DMS53 (cell line): ENCODE measurements at places on chromosomes 5 and 9.

GRCh38 chr9:952546-952945 is 23.9 kb upstream of the DMRT3 start:
- no peak for DNase-seq

DNA sequence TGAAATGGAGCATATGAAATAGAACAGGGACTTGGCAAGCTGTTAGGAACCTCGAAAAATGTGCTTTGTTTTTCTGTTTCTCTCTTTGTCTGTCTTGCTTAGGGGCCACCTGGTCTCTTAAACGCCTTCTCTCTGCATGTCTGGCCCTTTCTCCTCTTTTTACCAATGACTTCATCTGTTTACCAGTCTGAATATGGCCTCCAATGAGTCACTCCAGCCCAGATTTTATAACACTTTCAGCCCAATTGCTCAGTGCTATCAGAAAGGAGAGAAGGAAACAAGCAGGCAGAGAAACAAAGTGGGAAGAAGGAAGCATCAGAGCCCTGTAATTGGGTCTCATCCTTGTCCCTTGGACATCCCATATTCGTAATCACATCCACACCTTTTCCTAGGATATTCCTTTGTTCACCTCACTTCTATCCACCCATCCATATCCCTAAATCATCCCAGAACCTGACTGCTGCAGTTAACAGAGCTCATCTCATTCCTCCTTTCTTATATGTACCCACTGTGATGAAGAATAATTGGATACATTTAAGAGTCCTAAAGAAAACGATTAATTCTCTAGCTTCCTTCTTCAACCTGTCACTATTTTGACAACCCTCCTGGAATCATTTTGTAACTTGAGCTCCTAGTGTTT is 151.8 kb upstream of the GPR151 start:
- peak; percentile 94 for DNase-seq

DNA sequence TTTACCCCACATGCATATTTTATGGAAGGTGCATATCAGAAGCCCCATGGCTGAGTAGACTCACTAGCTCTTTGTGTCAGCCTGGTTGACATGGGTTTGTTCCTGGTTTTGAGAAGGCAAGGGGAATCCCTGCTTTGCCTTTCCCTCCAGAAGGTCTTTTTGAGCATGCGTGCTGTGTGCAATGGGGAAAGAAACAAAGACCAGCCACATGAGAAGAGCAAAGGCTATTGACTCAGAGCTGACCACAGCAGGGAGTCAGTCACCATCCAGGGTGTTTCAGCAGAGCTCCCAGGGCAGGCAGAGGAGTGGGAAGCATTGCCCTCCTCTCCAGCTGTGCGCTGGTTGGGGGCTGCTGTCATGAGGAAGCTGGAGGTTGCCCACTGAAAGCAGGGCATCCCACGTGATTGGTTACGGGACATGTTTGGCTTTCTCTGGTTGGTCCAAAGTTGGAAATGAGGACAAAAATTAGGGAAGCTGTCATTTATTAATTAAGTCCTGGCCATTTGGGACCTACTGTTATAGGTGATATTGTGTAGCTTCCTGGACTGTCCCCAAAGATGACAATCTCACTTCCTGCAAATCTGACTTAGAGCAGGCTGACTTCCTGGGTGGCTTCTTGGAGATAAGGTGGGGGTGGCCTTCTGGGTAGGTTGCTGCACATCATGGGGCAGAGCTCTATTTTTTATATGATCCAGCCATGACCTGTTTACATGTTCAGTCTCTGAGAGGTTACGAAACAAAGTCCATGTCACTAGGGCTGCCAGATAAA is 48.9 kb upstream of the TDRD7 start:
- no peak for DNase-seq

GRCh38 chr5:115414406-115415142 is 118.1 kb upstream of the CCDC112 start:
- peak; percentile 21 for DNase-seq

DNA sequence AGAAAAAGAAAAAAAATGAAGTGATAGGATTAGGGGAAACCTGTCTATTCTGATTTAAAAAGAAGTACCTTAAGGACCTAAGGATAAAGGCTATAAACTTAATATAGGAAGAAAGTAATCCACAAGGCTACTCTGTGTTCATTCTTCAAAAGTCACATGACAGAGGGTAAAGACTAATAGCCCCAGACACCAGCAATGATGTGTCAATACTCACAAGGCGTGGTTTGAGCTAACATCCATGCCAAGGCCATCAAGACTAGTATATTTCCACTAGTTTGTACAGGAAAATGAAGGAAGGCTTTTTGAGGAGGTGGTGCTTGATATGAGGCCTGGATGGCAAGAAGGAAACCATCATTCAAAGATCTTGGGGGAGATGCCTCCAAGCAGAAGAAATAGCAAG is 49.7 kb upstream of the TEX48 start:
- DNase-seq, result no peak

- no peak for DNase-seq
Measured at GRCh38 chr9:104586496-104587180, 12.6 kb downstream of the OR13C5 start.

GRCh38 chr5:10307206-10308148 is at the start of gene CMBL:
CMBL (minus strand) TSS chr5:10307902; CDS start chr5:10290762, 17,140 bp downstream.
- DNase-seq, result peak; percentile 89

GRCh38 chr5:3218916-3219650 is 376.5 kb upstream of the IRX1 start:
- DNase-seq, result no peak

GRCh38 chr9:12997009-12997408 is 222.2 kb downstream of the LURAP1L start:
- no peak for DNase-seq

DNA sequence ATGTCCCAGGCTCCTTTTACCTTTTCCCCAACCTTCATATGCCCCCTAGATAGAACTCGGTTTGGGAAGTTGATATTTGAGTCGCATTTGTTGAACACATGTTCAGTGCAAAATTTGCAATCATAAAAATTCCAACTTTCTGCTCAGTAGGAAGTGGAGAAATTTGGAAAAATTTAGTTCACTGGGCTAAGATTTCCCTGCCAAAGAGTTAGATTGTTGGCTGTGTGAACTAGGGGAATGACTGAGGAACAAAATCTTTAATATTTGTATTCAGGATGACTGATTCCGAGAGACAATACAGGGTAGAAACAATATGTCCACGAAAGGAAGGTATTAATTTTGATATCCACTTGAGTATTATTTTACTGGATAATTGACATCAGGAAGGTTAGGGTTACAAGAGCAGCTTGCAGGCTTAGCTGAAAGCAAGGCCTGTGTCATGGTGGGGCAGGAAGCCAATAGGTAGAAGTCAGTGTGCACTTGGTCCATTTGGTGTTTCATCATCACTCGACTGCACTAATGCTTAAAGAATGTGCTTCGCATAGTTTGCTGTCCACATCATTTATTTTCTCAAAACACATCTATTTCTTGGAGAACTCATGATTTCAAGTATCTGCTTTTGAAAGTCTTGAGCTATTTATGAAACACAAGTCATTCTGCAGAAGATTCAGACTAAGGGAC is 59.4 kb upstream of the GNA14 start:
- DNase-seq, result no peak

DNA sequence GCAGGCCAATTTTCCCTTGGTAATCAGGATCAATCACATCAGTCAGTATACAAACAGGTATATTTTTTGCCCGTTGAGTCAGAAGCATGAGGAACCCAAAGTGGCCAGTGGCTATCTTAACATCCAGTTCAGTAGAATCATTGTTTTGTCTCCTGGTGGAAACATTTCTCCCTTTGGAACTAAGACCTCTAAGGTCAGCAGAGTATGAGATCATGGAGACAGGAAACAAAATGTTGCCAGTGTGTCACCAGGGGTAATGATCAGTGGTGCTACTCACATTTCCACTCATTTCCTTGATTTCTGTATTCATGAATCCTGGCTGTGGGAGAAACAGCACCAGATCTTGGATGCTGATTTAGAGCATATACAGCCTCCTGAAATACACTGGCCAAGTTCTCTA is 553.0 kb downstream of the CSNK1G3 start:
- DNase-seq, result peak; percentile 13

- DNase-seq, result peak; percentile 32
Measured at GRCh38 chr9:127809002-127809539, 6.4 kb downstream of the FPGS start.

DNA sequence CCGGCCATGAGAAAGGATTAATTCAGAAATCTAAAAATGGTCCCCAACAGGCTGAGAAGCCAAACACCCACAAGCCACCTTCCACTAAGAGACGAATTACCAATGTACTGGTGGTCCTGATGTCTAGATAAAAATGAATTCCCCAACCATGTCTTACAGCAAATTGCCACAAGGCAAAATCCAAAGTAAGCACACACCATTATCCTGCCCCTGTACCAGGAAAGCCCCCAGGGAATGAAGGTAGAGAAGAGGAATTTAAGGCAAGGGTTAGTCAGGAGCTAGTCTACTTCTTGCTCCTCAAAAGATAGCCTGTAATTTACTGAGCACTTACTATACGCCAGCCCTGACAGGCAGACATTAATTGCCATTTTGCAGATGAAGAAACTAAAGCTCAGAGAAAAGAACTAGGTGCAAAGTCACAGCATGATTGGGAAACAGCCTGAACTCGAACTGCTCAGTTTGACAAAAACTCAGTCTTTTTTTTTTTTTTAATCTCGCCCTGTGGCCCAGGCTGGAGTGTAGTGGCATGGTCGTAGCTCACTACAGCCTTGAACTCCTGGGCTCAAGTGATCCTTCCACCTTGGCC is 64.3 kb downstream of the RAPGEF1 start:
- no peak for DNase-seq

DNA sequence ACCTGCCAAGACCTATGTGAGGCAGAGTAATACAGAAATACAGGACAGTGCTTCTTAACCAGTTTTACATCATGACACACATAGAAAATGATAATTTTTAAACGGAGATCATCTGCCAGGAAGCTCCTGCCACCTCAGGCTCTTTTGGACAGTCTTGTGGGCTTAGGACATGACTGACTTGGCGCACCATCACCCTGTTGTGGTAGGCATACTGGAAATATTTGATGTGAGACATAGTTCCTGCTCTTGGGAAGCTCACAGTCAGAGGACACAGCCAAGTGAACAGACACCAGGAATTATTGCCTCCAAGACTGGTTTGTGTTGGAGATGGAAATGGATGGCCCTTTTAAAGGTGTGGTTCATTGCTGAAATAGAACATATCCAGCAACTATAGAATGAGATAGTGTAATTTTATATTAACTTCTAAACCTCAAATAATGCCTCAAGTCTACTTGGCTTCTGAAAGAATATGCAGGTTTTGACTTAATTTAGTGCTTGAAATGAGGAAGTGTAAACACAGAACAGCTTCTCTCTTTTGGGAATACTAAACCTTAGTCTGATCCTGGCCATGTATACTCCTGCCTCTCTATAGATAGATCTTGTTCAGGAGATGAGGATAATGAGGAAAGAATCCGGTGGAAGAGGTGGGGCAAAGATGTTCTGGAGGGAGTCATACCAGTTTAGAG is 19.7 kb downstream of the CPEB4 start:
- DNase-seq, result no peak

DNA sequence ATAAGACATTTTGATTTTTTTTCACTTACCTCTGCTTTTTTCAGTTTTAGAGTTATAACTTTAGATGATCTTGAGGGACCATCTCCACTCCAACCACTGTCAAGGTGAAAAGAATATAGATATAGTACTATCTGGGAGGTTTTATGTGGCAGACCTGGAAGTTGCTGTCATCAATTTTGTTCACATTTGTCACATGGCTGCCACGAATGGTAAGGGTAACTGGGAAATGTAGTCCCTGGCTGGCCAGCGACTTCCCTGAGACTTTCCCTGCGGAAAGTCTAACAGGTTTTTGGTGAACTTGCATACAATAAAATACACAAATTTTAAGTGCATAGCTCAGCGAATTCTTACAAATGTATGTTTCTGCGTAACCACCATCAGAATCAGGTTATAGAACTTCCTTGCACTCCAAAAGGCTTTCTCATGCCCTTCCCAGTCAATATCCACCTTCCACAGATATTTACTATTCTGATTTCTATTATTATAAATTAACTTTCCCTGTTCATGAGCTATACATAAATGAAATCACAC is 121.5 kb downstream of the MAT2B start:
- no peak for DNase-seq

GRCh38 chr5:155189476-155189875 is 175.9 kb downstream of the KIF4B start:
- DNase-seq, result no peak

DNA sequence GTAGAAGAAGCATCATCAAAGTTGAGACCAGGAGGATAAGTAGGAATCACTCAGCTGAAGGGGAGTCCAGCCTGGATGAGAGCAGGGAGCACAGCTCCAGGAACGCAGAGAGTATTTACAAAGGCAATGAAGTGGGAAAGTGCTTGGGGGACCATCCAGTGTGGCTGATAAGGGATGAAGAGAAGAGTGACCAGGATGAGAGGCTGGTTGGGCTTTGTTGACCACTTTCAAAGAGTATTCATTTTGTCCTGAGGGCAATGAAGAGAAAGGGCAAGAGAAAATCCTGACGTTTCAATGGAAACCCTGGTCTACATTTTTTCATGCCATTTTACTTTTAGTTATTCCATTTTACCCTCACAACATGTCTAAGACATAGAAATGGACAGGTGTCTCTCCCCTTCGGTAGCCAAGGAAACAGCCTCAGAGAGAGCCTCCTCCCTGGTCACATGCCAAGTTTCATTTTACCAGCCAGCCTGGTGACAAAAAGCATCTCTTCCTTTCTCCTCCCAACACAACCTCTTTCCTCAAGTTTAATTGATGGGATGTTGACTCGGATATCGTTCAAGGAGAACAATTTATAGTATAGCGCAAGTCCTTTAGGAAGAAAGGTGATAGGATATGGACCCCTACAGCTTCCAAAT is 492.7 kb upstream of the CLINT1 start:
- DNase-seq, result peak; percentile 32

DNA sequence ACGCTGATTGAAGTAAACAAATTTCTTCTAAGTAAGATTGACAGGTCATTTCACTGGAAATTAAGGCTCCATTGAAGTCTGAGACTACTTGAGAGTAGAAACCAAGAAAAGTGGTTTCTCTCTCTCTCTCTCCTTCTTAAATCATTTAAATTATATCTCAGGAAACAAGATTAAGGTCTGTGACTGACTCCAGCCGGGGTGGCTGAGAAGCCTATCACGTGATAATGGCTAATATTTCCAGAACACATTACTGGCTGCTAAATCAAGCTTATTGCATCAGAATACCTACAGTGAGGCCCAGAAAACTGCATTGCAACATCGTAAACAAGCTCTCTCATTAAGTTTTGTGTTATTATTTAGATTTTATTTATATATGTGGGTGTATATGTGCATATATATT is 88.4 kb downstream of the PTCD2 start:
- no peak for DNase-seq

DNA sequence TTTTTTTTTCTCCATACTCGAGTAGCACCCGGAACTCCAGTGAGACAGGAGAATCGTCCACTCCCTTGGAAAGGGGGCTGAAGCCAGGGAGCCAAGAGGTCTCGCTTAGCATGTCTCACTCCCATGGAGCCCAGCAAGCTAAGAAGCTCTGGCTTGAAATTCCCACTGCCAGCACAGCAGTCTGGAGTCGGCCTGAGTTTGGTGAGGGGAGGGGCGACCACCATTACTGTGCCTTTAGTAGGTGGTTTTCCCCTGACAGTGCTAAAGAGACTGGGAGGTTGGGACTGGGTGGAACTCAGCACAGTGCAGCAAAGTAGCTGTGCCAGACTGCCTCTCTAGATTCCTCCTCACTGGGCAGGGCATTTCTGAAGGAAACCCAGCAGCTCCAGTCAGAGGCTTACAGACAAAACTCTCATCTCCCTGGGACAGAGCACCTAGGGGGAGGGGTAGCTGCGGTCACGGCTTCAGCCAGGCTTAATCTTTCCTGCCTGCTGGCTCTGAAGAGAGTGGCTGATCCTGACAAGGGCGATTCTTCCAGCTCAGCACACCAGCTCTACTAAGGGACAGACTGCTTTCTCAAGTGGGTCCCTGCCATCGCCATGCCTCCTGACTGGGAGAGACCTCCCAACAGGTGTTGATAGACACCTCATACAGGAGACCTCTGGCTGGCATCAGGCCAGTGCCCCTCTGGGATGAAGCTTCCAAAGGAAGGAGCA is 414.5 kb upstream of the ZNF608 start:
- no peak for DNase-seq
